Inflammatory macrophage treated with lipopolysaccharide for 4 hours (primary cell): ENCODE measurements at places on chromosomes 16 and 17.

DNA sequence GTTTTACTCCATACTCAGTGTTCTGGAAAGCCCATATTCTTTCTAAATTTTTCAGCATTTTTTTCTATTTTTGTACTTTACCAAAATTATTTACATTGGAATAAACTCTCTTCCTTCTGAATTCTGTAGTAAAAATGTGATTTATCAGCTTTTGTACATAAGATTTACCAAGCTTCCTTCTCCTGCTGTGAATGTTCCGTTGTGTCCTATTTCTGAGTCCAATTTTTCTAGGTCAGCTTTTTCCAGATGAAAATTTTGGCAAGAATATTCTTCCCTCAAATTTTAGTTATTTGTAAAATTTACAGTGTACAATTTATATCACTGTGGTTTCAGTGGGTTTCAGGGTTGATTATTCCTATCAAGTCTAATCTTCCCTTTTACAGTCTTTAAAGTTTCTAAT lies 27.5 kb downstream of the ASPA start:
- no peak for DNase-seq

DNA sequence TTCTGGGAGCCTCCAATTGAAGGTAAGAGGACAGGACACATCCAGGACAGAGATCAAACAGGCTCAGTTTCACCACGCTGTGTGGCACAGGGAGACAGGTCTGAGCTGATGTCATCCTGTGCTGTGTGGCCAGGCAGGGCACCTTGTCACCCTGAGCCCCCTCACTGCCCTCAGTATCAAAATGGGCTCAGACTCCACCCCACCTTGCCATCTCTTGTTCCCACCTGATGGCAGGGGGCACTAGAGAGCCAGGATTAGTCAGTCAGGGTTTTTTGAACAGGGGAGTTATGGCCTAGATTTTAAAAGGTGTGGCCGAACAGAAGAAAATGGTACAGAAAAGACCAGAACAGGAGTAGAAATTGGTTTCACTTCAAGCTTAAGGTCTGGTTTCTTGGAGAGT lies 2.6 kb downstream of the KAT2A start:
- peak; percentile 35 for DNase-seq

- no peak for DNase-seq
These were observed 439.3 kb upstream of the CDH8 start for GRCh38 chr16:62475573-62475972.

DNA sequence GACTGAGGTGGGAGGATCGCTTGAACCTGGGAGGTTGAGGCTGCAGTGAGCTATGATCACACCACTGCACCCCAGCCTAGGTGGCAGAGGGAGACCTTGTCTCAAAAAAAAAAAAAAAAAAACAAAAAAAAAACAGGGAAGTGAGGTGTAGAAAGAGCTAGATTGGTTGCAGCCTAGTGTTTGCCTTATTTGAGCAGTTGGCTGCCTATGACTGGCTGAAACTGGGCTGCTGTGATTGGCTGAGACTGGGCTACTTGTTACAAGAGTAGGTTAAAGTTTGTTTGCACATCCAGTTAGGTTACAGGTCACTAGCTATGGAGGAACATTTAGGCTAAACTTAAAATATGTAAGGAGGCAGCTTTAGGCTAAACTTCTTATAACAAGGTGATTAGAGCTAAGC lies 5.7 kb downstream of the DHRS7B start:
- DNase-seq, result peak; percentile 44

DNA sequence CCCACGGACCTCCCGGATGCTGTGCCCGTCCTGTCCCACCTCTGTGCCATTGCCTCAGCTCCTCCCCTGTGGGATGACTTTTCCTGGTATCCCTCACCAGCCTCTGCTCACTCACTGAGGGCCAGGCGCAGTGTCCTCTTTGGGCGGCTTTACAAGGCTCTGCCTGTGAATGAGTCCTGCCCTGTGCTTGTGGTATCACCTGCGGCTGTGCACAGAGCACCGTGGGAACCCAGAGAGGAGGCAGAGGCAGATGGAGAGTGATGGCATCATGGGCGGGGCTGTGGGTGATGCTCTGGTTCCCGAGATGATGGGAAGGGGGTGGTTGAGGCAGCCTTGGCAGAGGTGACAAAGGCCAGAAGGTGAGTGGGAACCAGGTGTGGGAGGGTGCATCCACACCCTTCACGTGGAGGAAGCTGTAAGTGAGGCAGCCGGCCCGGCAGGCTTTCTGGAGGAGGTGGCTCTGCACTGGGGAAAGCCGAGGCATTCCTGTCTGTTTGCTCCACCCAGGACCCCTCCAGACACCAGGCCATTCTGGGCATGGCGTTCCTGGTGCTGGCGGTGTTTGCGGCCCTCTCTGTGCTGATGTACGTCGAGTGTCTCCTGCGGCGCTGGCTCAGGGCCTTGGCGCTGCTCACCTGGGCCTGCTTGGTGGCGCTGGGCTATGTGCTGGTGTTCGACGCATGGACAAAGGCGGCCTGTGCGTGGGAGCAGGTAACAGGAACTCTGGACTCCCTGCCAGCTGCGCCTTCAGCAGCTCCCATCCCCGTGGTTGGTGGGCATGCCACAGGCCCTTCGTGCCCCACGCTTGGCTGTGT lies 23.8 kb downstream of the ADCY7 start:
- no peak for DNase-seq

GRCh38 chr16:77963185-77964044 lies 58.9 kb upstream of the CLEC3A start:
- DNase-seq, result no peak

DNA sequence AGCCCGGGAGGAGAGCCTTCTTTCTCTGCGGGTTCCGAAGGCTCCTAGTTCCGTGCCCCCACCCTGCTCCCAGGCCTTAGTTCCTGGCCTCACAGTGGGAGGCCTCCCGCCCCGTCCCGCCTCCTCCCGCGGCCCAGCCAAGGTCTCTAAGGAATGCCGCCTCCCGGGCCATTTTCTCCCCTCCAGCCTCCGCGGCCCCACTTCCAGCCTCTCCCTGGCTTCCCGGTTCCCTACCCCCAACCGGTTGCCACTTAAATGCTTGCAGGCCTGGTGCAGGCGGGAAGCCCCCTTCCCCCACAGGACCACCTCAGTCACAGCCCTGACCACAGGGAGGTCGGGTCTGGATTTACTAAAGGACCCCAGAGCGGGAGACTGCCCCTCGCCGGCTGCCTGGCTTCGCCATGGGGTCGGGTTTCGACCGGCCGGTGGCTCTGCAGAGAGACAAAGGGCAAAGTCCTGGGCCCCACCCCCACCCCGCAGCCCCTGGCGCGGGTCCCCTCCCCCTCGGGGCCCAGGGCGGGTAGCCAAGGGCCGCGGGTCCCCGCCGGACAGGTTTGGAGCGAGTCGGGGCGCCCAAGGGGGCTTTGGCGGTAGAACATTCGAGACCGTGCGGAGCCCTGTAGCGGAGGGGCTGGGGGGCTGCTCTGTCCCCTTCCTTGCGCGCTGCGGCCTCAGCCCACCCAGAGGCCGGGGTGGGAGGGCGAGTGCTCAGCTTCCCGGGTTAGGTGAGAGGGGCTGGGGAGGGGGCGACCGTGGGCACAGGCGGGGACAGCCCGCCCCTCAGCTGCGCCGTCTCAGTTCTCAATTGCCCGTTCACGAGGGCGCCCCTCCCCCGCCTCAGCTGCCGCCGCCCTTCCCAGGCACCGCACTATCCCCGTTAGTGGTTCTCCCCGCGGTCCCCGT lies 16.4 kb downstream of the IGF2BP1 start:
- DNase-seq, result no peak

DNA sequence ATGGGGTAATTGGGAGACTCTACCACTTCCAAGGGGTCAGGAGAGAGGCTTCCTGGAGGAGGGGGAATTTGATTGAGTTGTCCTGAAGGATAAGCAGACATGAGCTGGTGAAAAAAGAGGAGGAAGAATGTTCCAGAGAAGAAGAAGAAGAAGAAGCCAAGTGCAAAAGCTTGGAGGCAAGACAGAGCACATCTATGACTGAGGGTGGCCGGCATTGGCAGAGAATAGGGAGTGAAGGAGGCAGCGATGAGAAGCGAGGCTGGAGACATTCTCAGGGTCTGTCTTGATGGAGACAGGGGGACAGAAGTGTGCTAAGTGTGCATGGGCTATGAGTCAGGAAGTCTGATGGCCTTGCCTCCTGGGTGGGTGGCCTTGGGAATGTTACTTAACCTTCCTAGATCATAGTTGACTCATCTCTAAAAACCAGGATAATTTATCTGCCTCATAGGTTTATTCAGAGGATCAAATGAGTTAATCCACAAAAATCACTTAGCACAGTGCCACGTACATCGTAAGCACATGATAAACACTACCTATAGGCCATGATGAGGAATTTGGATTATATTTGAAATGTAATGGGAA lies 171.7 kb downstream of the ABCC12 start:
- no peak for DNase-seq

DNA sequence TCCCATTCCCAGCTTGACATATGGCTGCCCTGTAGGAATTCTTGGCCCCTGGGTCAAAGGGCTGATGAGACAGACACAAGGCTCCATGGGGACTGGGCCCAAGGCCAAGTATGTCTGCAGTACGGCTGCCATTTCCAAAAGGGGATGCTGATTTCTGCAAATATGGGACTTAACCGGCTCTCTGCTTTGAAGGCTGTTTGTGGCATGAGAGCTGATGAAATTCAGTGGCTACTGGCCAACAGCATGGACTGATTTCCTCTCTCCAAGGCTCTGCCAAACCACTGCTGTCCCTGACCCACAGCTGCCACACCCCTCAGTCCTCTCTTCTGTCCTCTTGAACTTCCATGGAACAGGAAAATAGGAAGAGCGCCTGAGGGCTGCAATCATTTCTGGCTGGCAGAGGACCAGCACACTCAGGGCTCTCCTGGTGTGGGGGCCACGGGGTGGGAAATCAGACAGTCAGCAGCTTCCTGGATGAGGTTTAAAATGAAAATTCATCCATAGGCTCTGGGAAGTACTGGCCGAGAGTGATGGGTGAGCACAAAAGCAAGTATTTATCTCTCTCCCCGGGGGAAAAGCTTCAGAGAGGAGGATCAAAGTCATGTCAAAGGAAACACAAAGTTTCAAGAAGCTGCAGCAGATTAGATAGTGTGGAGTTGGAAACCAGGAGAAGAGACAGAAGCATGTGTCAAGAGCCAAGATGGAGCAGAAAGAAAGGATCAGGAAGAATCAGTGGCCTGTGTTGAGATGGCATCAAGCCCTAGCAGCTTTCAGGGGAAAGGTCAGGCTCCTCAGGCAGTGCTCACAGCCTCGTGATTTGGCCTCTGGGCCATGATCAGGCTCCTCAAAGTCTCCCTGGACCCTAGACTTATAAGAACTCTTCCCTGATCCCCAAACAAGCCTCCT lies 64.1 kb upstream of the SREBF1 start:
- peak; percentile 39 for DNase-seq

DNA sequence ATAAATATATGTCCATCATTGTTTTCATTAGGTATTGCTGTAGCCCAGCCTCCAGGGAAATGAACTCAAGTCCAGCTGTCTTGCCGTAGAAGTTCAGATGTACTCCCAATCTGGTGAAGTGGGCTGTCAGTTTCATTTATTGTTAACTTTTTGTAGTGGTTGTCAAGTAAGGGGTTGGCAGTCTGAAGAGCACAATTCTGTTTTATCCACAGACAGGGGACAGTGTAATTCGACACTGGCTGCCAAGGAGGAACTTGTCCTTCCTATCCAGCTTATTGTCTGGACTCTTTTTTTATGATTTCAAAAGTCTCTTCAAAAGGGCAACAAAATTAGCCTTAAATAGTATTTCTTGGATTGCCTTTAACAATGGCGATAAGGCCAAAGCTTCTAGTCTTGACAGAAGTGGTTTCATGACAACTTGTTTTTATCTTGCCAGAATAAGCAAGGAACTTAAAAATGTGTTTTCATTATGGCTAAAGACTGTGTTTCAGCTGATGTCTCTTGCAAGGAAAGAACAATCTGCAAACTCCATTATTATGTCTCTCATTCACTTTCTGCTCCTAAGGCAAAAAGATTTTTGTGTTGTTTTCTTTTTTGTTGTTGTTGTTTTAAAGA lies 73.9 kb upstream of the TANC2 start:
- DNase-seq, result peak; percentile 26

DNA sequence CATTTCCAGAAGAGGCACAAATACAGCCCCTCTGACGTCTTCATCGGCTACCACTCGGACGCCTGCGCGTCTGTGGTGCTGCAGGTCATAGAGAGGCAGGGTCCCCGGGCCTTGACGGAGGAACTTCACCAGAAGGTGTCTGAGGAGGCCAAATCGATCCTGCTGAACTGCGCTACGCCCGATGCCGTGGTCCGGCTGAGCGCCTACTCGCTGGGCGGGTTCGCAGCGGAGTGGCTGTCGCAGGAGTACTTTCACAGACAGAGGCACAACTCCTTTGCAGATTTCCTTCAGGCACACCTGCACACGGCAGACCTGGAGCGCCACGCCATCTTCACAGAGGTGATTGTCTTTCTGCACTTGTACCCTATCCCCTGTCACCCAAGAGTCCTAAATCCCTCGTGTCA lies 67.0 kb upstream of the ENDOV start:
- DNase-seq, result no peak

- no peak for DNase-seq
These were observed at the start of gene CDH13 for GRCh38 chr16:82626791-82627261. Gene CDH13, plus strand, starts transcription at chr16:82626969.

GRCh38 chr16:27333549-27333948 lies 19.8 kb downstream of the IL4R start:
- no peak for DNase-seq

DNA sequence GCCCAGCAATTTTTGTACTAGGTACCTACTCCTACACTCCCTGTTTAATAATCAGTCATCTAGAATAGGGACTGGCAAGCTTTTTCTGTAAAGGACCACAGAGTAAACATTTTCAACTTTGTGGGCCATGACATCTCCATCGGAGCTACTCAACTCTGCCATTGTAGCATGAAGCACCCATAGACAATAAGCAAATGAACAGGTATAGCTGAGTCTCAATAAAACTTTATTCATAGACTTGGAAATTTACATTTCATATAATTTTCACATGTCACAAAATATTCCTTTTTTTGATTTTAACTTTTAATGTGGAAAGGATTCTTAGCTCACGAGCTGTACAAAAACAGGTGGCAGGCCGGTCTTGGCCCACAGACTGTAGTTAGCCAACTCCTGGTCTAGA lies 345.8 kb downstream of the SOX9 start:
- DNase-seq, result no peak
